ENCODE measurements at places on chromosomes 7 and 10.

GRCh38 chr10:103445767-103446567 is 6.2 kb downstream of the CALHM2 start:
- no peak for DNase-seq

- DNase-seq = no peak
Observed at GRCh38 chr10:103232772-103233488, 12.8 kb upstream of the RPEL1 start.

- DNase-seq = peak; percentile 47
Observed at GRCh38 chr10:47165711-47166404, 134.1 kb upstream of the GDF10 start.

DNA sequence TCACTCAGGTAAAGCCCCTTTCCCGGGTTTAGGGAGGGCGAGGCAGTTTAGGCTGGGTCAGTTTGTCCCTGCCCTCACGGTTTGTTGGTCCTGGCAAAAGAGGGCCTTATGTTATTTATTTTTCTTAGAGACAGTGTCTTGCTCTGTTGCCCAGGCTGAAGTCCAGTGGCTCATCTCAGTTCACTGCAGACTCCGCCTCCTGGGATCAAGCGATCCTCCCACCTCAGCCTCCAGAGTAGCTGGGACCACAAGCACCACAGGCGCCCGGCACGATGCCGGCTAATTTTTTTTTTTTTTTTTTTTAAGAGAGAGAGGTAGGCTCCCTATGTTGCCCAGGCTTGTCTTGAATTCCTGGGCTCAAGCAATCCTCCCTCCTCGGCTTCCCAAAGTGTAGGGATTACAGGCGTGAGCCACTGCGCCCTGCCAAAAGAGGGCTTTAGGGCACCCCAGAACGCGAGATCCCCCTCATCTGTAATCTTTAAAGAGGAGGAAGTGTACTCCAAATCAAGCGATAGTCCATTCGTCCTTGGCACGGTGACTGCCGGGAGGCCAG is 626 bp upstream of the BMS1 start:
- DNase-seq = no peak

GRCh38 chr10:87864496-87865059 is 1.2 kb downstream of the PTEN start:
- DNase-seq = no peak

DNA sequence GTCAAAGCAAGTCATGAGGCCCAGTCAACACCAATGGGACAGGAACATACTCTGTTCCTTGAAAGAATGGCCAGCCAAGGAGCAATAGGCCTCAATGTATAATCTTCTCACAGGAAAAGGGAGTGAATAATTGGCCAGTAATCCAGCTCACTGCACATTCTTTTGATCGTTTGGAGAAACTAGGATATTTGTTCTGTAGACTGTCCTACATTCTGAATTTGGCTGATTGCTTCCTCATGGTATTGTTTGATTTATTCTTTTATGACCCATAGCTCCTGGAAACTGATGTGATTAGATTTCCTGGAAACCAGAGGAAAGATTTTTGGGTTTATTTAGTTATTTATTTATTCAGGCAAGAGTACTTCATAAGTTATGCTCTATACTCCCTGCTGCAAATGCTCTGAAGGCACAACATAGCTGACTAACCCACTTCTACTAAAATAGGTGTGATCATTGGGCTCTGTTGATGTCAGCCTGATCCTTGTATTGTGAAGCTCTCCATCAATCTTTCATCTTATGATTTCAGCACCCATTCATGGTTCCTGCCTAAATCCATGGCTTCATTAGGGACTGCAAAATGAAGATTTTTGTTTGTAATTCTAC is 745.2 kb downstream of the SUGCT start:
- DNase-seq = no peak

DNA sequence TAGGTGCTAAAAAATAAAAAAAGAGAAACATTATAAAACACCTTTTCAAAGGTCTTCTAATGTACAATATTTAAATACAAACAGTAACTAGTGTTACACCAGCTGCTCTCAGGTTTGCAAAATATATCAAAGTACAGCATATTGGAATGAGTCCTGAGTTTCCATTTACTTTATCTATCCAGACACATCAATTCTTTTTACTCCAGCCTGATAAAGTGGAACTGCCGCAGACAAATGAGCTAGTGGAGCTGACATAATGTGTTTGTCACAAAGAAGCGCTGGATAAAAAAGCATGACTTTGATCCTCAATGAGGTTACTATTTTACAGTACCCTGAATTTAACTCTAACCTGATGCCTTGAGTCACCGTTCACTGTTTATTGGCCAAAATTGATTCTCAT is 1243.1 kb downstream of the GATA3 start:
- DNase-seq = no peak

GRCh38 chr10:69845574-69846292 is 44.0 kb downstream of the COL13A1 start:
- no peak for DNase-seq

GRCh38 chr7:31109751-31110150 is 57.6 kb downstream of the ADCYAP1R1 start:
- DNase-seq = no peak

- no peak for DNase-seq
Observed at GRCh38 chr7:49644396-49645166, 128.9 kb upstream of the VWC2 start.

GRCh38 chr7:112283382-112283910 is 77.0 kb downstream of the ZNF277 start:
- no peak for DNase-seq

DNA sequence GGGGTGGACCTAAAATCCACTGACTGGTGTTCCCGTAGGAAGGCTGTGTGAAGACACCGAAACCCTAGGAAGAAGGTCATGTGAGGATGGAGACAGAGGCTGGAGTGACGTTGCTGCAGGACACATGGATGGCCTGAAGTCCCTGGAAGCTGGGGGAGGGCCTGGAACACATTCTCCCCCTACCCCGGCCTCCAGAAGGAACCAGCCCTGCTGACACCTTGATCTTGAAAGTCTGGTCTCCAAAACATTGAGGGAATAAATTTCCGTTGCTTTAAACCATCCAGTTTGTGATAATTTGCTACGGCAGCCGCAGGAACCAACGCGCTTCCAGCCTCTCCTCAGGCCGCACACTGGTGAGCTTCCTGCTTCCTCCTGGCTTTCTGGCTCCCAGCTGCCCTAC is 288.2 kb downstream of the GLRX3 start:
- DNase-seq = no peak

- no peak for DNase-seq
Observed at GRCh38 chr7:128202287-128202957, 38.7 kb upstream of the LEP start.

GRCh38 chr7:41732436-41732785 is 29.5 kb upstream of the INHBA start:
- no peak for DNase-seq

DNA sequence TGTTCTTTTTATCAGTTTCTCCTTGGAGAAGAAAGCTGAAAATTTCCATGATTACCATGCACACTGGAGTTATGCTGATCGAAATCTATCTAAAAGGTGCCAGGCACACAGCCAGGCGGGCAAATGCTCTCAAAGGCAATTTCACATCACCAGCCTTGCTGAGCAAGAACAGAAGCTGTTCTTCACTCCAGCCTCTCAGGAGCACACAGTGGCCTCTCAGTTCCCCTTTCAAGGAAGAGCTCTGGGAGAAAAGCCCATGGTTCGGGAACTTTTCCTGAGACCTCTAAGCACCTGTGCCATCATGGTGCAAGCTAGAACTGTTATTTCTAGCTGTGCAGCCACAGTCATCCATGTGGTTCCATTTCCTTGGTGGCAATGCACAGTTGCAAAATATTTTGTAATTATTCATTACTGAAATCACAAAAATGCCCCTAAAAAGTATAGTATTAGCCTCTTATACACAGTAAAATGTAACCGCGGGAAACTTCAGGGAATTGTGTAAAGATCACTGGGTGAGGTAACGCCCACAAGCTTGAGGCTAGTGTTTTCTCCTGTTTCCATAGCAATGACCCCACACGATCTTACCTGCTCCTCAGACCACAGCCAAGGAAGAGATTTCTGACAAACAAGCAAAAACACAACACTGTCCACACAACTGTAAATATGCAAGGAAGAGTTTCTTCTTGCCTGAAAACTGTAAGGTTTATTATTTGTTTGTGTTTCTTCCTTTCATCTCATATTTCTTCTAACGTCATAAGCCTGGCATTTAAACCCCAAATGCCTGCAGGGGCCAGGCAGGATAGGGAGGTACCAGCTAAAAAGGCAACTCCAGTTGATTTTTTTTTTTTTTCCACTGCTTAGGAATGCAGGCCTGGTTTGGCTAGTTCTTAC is 121.2 kb downstream of the FAM107B start:
- no peak for DNase-seq

DNA sequence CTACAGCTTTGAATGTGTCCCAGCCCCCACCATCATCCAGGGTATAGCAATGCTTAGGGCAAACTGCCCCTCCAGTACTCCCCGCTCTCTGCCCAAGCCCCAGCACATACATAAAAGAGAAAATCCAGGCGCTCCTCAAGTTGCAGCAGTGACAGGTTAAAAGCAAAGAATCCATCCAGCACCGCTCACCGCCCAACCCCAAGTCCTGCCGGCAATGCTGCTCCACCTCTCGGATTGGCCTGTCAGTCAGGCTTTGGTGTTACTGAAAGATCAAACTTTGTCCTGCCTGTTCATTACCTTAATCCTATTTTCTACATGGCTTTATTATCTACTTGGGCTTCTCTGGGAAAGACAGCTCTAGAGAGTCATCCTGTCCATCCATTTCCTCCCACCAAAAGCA is 31.9 kb downstream of the DPCD start:
- DNase-seq = no peak

GRCh38 chr10:105187243-105187642 is 546.2 kb downstream of the SORCS3 start:
- no peak for DNase-seq

- no peak for DNase-seq
Observed at GRCh38 chr7:132569884-132570614, 6.2 kb downstream of the PLXNA4 start.

DNA sequence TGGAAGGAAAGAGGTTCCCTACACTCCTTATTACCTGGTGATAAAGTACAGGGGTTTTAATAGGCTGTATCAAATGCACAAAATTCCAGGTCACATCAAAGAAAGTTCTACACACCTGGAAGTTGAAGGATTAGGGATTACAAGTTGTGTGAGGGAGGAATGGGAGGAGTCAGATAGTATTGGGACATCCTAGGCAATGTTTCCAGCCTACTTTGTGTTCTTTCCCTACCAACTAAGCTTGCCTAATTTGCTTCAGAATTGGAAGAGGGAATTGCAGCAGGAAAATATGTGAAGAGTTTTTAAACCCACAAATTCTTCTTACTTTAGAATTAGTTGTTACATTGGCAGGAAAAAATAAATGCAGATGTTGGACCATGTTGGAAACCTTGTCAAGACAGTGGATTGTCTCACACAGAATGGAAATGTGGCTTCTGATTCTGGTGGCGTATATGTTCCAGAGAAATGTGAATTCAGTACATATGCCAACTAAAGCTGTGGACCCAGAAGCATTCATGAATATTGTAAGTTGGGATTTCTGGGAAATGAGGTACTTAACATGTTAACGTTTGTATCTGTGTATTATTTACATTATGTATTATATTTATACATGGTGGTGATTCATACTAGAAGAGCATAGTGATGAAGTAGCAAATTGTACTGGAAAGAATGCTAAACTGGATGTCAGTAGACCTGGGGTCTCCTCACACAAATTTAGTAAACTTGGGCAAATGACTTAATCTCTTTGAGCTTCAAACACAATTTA is at the start of gene LIPM:
TSS of gene LIPM (plus strand) at position 208 of the 763 bp plus-strand sequence. CDS start at position 375, 167 bp downstream.
- DNase-seq = no peak

- DNase-seq = no peak
Observed at GRCh38 chr10:117860823-117861222, 185.9 kb downstream of the RAB11FIP2 start.

DNA sequence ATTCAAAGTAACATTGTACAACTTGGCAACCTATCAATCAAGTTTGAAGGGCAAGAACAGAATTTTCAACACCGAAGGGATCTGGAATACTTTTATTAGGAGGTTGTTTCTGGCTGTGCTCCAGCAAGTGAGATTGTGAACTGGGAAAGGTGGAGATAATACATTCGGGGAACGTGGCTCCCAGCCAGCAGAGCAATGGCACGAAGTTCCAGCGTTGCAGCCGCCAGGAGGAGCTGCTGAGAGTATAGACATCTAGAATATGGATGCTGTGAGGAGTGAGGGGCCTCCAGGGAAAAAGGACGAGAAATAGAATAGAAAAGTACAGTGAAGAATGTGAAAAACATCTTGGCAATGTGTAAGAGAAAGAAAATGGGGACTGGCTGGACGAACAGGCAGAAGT is 69.5 kb downstream of the TCERG1L start:
- DNase-seq = no peak

GRCh38 chr7:93147363-93147762 is 822 bp downstream of the SAMD9L start:
- peak; percentile 36 for DNase-seq

DNA sequence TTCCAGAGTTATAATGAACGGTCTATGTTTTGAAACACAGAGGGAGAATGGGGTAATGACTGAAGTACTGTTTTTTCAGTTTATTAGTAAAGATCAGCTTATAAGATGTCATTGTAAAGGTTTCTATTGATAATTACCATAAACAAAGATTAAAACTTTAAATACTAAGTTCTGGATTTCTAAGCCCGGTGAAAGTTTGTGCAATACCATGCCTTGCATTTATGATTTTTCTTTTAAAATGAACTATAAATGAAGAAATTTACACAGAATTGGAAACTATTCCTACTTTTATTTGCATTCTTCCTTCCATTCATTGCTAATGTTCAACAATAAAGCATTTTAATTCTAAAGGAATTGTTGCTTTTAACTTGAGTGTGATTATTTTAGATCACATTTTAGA is 4.9 kb downstream of the MEOX2 start:
- DNase-seq = no peak

DNA sequence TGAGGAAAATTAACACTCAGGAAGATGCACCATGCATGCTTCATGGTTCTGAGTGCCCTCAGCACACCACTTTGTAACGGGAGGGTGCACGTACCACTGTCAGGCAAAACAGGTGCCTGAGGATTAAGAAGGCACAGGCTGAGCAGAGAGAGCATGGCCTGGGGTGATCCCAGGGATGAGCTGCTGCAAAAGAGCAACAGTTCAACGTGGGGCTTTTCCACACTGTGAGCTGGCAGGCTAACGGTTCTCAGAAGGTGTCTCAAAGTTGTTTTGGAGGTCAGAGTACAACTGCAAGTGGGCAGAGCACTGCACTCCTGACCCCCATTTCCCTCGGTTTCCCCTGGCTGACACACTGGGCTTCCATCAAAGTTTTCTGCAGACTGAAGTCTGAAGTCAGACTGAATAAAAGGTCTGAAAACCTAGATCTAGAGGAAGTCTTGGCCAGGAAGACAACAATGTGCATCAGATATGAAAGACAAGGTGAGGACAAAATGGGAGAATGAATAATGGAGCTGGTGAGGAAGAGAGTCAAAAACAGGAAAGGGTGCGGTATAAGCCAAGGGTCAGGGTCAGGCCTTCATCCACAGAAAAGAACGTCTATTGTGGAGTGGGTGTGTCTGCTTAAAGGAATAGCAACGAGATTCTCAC is 20.5 kb downstream of the ZNF438 start:
- DNase-seq = no peak

- no peak for DNase-seq
Observed at GRCh38 chr10:63058236-63058635, 74.9 kb upstream of the NRBF2 start.

DNA sequence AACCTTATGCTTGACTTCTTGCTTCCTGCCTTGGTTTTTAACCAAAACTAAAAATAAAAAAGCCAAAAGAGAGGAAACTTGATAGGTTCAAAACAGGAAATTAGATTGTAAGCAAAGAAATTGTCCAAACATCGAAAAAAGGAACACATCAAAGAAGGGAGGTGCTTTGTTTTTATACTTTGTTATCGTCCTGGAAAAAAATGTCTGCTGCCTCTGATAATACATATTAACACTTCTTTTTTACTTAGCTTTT is 286.6 kb upstream of the C7orf33 start:
- no peak for DNase-seq
